Lung (tissue), 17 donors: ENCODE measurements at places on chromosomes 11 and 22.
A peak's percentile ranks its signal among the peaks of the same experiment; 100 is the strongest.

GRCh38 chr22:34395370-34395769 lies 475.1 kb upstream of the LARGE1 start:
- DNase-seq = no peak

- no peak for DNase-seq
Observed at GRCh38 chr22:39943953-39944872, 16.0 kb upstream of the TMA7B start.

GRCh38 chr22:32265882-32266767 lies 11.0 kb upstream of the SLC5A4 start:
- peak; percentile 78 for DNase-seq

GRCh38 chr11:68412593-68413475 lies 47.7 kb upstream of the PPP6R3 start:
- no peak for DNase-seq
